ENCODE measurements at places on chromosomes 13 and 19.

- peak; percentile 82 for DNase-seq
These were observed 12.7 kb downstream of the ZNF574 start for GRCh38 chr19:42088471-42089190.

DNA sequence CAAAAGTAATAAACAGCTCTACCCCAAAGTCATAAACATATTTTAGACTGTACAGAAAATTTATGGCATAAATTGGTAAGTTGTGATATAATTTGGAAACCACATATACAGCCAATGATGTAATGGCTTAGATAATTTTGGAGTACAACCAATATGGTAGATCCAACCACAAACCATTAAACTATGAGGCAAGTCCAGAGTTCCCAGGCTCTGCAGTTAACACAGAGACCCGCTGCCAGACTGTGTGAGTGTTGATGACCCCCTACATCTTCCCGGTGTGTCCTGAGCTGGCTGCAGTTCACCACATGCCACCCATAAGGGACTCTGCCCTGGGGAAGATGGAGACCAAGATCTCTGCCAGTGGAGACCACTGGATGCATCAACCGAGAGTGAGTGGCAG is 9.9 kb upstream of the SERPINE3 start:
- DNase-seq, result no peak

DNA sequence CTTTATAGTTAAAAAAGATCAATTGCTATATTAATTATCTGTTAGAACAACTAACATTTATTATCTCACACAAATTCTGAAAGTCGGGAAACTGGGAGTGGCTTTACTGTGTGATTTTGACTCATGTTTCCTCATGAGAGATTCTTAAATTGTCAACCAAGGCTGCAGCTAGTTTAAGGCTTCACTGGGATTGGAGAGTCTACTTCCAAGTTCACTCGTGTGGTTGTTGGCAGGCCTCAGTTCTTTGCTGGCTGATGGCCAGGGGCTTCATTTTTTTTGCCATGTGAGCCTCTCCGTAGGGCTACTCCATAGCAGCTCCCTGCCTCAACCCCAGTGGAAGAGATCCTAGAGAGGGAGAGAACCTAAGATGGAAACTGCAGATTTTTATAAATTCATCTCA is 24.5 kb upstream of the LPAR6 start:
- DNase-seq, result peak; percentile 92

GRCh38 chr13:98443329-98443728 is 133.6 kb downstream of the STK24 start:
- DNase-seq, result peak; percentile 71

DNA sequence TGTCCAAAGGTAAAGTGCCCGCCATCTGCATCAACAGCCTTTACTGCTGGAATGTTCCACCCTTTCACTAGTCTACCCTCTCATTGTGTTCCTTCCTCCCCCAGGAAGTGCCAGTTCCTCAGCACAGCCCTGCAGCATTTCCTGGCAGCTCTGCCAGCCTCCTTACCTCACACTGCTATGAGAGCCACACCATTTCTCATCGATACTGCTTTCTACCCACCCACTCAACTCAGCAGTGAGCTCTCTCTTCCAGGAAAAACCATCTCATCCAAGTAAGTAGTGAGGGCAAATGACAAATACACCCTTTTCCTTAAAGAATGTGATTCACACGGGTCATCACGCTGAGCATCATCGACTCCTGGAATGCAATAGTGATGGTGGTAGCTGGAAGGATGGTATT is 19.8 kb downstream of the UQCRFS1 start:
- DNase-seq, result no peak

- DNase-seq, result peak; percentile 54
These were observed 106.2 kb downstream of the DNAJC15 start for GRCh38 chr13:43129511-43130110.

DNA sequence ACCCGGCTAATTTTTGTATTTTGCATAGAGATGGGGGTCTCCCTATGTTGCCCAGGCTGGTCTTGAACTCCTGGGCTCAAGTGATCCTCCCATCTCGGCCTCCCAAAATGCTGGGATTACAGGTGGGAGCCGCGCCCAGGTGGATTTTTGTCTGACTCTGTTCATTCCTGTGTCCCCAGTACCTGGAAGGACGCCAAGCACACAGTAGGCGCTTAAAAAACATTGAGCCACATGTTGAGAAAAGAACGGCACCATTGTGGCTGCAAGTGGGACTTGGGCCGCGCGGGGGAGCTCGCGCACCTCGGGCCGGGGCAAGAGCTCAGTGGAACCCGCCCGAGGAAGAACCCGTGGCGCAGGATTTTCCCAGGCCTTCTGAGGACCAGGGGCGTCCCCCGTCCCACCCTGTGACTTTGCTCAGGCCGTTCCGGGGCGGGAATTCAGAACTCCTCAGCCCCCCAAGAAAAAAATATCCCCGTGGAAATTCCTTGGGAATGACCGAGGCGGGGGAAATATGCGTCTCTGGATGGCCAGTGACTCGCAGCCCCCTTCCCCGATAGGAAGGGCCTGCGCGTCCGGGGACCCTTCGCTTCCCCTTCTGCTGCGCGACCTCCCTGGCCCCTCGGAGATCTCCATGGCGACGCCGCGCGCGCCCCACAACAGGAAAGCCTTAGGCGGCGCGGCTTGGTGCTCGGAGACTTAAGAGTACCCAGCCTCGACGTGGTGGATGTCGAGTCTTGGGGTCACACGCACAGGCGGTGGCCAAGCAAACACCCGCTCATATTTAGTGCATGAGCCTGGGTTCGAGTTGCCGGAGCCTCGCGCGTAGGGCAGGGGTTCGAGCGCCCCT is 1.4 kb upstream of the ICAM1 start:
- peak; percentile 73 for DNase-seq
